ENCODE measurements at places on chromosomes 7 and 10. TPM values are rescaled to one million over a fixed set of nuclear protein-coding genes. Genes with fewer than 3 reads are reported as not detected.

GRCh38 chr7:70698219-70698832, 433.6 kb upstream of the GALNT17 start:
- no peak for DNase-seq

DNA sequence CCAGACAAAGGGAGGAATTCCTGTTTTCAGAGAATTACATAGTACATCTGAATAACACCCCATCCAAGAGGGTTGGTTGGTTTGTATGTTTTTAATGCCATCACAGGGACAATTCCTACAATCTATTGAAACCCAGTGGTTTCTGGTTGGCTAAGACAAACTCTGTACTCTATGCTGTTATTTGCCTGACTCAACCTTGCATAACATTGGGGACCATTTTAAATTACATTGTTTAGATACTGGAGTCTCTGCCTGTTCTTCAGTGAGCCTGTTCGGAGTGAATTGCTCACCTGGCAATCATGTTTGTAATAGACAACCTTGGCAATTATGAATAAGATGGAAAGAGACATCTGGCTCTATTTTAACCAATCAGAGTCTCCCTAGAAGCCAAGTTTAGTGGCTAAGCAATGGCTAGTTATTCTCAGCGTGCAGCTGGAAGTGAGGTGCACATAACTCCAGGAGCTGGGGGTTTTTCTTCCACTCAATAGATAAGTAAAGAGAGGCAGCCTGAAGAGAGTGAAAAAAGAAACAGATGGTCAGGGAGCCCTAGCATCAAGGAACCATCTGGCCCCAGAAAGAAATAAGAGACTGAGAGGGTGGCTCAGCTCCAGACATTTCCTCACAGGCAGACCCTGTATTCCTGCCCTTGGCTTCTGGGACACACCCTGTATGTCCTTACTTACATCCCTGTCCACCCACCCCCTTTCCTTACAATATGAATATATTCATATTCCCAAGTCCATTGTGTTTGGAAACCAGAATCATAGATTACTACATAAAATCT, 21.2 kb upstream of the SLC35G1 start:
- no peak for DNase-seq

DNA sequence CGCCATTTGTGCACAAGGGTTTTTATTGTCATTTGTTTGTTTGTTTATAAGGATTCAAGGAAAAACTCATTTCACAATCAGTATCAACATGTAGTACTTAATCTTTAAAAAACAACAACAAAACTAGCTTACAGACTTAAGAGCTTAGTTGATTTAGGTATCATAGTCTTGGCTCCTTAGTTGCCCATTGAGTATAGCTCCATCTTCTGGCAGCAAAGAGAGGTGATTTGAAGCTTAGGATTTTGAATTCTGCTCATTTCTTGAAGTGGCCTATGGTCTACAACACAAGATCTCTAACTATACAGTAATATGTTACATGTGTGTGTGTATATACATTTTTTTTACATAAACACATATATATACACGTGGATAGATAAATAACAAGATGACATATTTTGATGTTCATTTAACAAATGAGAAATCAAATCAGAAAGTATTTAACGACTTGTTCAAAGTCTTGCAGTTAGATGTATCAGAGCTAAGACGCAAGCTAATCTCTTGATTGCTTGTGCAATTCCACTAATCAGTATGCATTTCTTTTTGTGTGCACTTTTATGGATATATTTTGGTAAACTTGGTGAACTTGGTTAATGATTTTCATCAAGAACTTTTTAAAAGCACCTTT, 307.3 kb downstream of the CAMK1D start:
- DNase-seq = no peak

DNA sequence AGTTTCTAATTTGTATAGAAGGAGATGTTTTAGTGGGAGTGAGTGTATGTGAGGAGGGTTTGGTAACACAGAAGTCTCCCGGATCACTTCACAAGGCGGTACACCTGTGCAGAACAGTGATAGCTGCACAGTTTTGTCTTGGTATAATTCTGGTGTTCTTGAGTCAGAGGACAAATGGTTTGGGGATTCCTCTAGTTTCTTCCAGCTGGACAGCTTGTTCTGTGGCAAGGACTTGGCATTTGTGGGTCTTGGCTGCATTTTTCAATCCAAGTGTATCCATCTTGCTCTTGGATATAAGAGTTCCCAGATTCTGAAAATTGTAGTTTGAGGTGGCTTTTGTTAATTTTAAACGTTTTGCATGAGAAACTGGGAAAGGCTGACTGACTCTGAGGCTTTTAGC, 135.7 kb downstream of the AHR start:
- no peak for DNase-seq

DNA sequence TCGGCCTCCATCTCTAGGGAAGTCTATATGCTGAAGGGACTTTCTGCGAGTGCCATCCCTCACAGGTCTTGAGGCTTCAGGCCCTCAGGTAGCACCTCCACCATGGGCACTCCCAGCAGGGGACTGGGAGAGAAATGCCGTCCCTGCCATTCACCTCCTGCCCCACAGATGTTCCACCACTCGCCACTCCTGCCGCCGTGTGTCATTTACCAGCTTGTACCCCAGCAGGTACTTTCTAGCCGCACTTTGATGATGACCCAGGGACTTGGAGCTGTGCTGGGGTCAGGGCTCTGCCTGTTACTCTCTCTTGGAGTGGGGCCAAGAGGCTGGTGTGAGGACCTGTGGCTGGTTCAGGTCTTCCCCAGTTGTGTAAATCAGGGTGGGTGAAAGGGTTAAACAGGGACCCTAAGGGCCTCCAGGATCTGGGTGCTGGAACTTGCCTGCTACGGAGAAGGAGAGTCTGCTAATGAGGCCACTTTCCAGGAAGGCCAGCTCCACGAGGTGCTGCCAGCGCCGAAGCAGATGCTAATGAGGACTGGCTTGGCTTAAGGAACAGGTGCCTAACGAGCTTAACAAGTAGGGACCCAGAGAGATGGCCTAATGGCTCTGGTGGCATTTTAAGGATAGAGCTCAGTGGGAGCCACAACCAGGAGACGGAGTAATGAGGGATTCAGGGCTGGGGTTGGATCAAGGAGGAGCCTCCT, 32.4 kb downstream of the CRHR2 start:
- DNase-seq = no peak

- DNase-seq = no peak
Observed at GRCh38 chr10:31930856-31931255, 2.2 kb upstream of the ARHGAP12 start.

DNA sequence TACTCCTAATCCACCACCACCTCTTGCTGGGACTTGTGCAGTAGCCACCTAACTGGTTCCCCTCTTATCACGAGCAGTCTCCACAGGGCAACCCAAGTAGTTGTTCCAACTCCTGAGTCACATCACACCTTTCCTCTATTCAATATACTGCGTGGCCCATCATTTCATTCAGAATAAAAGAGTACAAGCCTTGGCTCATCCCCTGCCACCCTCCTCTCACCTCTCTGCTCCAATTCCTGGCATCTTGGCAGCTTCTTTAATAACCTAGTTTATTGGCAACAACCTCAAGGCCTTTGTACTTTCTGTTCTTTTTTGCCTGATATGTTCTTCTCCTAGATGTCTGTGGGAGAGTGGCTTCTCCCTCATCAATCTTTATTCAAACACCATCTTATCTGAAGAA, 199.4 kb downstream of the KIAA1217 start:
- no peak for DNase-seq

- DNase-seq = no peak
Observed at GRCh38 chr10:71372882-71373495, 23.7 kb upstream of the CDH23 start.

GRCh38 chr7:142889816-142890215, 4.3 kb upstream of the TRPV6 start:
- peak; percentile 43 for DNase-seq

DNA sequence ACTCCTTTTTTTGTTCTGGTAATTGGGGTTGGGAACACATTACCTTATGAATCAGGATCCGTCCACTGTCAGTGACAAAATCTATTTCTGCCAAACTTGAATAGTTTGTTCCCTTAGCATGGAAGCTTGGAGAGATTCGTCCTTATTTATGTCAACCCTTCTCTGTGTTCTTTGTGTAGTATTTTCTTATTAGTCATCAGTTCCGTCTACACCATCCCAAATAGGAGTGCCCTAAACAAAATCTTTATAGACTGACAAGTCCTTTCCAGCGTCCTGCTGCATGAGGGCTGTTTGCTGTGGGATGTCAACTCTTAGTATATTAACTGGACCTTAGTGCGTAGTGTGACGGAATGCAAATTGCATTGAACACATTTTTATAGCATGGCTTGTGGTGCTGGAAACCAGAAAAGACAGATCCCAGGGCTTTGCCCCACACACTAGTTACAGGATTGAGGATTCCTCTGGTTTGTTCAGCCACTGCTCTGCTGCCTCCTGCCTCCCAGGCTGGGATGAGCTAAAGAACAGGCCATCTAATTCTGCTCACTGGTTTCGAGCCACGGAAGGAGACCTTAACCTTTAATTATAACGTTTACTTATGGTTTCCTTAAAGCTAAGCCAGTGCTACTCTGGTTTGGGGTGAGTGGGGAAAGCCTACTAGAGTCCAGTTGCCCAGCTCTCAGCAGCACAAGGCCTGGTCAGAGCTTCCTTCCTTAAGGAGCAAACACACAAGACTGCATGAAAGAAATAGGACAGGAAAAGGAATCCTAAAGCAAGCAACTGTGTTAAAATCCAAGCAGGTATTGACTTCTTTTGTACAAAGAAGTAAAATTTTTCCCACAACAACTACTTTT, 194.4 kb downstream of the CCSER2 start:
- DNase-seq = no peak

TUBB8 gene
- total RNA-seq = not detected

DNA sequence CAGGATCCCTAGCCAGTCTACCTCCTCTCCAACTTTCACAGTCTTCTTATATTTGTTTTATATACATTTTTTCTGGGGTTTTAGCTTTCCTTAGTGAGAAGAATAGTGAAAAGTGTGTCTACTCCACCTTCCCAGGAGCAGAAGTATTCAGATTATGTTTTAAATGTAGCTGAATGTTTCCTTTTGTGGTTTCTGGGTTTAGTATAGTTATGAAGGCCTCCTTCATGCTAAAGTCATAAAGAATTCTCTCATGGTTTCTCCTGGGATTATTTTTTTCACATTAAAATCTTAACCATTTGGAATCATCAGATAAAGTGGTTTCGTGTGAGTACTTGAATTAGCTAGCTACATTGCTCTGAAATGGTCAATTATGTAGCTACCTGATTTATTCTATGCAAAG, 50.9 kb downstream of the ANKMY2 start:
- DNase-seq = no peak

GRCh38 chr7:21374134-21374533, 53.7 kb upstream of the SP4 start:
- no peak for DNase-seq

DNA sequence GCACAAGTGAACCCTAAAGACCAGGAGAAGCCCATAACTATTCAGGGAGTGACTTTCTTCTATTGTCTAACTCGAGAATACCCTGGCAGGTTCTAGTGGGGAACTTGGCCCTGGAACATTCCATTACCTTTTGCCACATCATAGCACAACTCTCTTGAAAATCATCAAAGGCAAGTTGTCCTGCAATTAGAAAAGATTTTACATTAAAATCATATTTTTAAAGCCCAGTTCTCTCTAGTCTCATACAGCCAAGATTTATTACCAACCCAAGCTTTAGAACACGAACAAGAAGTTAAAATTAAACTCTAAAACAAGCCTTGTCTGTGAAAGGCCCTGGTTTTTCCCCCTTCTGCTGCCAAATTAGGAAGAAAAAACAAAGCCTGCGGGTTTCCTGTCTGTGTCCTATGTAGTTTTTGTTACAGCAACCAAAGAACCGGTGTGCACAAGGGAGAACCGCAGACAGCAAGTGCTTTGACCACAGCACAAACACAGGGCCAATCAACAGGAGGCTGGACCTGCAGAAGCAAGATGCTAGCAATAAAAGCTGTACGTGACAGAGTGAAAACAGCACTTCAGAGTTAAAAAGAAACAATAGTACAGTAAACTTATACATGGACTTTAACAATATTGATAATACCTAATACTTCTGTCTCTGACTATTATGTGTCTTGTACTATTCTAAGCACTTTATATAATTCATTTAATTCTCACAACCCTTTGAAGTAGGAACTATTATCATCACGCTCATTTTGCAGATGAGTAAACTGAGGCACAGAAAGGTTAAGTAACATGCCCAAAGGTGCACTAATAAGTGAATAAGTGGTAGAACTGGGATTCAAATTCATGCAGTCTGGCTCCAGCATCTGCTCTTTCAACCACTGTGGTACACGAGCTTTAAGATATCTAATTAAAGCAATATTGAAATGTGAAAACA, 65.8 kb downstream of the STK17A start:
- DNase-seq = peak; percentile 87

- no peak for DNase-seq
Observed at GRCh38 chr7:92359801-92360200, 87.5 kb upstream of the GATAD1 start.

PPP1R17 gene
- not detected for total RNA-seq

DNA sequence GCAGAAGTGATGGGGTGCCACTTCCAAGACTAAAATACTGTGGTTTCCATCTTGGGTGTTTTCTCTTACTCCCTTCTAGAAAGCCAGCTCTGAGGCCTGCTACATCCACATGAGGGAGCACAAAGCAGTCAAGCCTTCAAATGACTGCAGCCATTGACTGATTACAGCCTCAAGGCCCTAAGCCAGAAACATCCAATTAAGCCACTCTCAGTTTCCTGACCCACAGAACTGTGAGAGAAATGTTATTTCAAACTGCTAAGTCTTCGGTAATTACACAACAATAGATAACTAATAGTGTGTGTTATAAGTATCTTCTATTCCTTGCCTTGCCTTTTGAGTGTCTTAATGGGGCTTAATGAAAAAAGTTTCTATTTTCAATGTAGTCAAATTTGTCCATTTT, 24.8 kb downstream of the BRAF start:
- DNase-seq = no peak

DNA sequence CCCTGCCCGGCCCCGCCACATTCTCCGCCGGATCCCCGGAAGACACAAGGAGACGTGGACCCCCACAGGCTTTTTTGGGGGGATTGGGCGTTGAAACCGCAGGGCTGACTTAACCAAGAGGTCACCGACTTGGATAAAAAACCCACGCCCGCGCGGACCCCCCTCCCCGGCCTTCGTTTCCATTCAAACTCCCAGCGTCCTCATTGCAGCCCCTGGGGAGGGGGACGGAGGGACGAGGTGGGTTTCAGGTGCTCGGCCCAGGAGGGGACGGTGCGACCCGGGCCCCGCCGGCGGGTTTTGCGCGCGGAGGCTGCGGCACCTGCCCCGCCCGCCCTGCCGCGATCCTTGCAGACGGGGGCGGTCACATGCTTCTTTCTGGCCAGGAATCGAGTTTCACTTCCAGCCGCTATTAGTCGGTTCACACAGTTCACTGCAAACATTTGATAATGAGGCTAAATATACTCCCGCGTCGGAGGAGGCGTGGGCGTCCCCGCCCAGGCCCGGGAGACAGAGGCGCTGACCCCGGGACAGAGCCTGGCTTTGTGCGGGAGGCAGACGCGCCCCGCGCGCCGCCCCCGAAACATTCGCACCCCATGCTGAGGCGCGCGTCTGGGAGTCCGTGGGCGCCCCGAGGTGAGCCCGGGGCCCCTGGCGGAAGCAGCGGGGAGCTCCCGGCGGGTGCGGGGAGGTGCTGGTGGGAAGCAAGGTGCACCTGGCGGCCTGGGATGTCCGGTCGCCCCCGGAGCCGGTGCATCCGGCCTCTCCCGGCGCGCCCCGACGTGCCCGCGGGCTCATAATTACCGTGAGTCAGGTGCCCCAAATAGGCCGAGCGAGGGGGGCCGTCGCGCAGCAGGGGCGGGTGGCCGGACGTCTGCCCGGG, 2.7 kb upstream of the PDGFA start:
- DNase-seq = peak; percentile 86
